ENCODE measurements at places on chromosomes 13 and 19.

DNA sequence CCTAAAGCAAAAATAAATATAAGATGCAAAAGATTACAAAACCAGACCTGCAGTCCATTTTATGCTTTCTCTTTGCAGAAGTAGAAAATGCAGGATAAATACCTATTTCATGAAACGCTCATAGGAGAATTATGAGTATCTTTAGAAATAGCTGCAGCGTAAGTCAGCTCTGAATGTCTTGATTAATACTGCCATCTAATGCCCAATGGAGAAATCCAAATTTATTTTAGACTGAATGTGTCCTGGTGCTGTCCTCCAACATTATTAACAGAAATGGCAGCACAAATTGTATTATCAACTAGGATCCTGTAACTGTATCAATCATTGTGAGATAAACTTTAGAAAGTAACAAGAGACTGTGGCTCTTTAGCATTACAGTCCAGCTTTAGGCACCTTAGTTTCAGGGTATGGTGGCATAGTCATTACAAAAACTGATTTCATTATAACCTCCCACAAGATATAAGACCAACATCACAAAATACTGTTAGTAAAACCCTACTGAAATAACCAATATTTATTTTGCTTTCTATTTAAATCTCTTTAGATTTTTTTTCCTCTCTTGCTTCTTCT lies 162.1 kb upstream of the MIR17HG start:
- peak; percentile 12 for DNase-seq

DNA sequence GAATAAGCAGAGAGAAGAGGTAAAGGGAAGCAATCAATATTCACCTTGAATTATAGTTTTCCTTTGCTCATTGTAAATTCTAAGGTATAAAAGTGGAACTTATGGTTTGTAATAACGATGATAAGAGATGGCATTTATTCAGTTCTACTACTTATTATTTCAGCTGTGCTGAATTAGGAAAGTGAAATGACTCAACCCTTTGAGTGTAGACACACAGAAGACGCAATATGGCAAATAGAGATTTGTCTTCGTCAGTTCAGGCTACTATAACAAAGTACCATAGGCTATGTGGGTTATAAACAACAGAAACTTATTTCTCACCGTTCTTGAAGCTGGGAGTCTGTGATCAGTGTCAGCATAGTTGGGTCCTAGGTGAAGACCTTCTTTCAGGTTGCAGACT lies 713.0 kb upstream of the PCDH9 start:
- no peak for DNase-seq

DNA sequence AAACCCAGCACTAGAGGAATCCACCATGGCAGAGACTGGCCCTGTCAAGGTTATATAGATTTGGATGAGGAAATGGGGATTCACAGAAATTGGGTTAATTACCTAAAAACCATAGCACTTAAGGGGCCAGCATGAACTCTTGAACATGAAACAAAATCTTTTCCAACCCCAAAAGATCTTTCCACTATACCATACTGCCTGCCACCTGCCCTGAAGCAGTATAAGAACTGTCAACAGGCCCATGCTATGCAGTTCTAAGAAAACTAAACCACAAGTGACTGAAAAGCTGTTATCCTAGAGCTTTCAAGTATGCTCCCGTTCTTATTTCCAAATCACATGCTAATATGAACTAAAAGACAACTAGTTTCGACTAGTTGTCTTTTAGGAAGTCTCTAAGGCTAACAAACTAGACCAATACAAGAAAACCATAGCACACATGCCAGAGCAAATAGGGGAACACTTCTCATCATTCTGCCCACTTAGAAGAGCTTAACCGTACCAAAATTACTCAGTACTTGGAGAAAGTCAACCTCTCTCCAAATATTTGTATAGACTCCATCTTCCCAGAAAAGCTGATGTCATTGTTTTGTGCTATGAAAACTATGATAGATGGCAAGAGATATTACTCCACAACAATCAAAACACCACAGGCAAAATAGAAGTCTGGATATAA lies 27.5 kb downstream of the HSPH1 start:
- no peak for DNase-seq

GRCh38 chr19:10238172-10238783 lies 7.1 kb upstream of the S1PR2 start:
- DNase-seq: no peak

GRCh38 chr13:110116072-110116487 lies 190.9 kb downstream of the COL4A1 start:
- peak; percentile 25 for DNase-seq

GRCh38 chr13:25727810-25728209 lies 324.0 kb downstream of the SHISA2 start:
- no peak for DNase-seq

- DNase-seq: no peak
Observed at GRCh38 chr13:96762876-96763275, 231.4 kb downstream of the OXGR1 start.

DNA sequence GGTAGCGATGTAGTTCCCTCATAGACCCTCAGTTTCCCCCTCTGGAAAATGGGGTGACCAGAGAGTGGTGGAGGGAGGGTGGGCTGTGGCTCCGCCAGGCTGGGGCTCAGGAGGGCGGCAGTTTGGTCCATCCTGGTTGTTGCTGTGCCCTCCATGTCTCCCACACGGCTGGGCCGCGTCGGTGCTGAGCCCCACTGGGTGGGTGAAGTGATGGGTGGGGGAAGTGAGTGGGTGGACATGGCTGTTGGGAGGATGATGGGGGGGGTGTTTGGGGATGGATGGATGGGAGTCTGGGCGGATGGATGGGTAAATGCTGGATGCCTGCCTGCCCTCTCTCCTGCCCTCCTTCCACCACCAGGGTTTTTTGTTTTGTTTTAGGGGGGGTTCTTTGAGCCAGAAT lies 16.6 kb upstream of the EHD2 start:
- DNase-seq: no peak

DNA sequence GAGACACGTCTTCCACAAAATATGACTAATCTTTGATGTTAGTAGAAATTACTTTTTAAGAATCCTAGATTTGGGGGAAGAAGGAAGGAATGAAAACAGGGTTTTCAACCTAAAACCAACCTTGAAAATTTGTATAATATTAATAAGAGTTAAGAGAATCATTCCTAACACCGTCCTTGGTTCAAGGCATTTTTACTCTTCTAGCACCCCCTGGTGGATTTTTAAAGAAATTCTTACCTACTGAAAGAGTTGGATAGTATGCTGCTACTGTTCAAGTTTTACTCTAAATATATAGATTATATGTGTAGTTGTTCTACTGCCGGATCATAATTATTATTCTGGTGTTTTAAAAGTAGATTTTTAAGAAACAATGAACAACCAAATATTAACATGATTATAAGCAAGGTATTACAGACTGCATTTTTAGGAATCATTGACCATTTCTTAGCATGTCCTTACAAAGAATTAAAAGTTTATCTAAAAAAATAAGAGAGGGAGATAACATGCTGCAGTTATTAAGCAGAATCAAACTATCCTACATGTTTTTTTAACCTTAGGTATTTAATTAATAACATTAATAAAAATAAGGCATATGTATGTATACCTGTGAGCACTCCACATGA lies 7.4 kb upstream of the SLITRK6 start:
- DNase-seq: peak; percentile 54

GRCh38 chr13:43304945-43305344 lies 281.6 kb downstream of the DNAJC15 start:
- no peak for DNase-seq

DNA sequence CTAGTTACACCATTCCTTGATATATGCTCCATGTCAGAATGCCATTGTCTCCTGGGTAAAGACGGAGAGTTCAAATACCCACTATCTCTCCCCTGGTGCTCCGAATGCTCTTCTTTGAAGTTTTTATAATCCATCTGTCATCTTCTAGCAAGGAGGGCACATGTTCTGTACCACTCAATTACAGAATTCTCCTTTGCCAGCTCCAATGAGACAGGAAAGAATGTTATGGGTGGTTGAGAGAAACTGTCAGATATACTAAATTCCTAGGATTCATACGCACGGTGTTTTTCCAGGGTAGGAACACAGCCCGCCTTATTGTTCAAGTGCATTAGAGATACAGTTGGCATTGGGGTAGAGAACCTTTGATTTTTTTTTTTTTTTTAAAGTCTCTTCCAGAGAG lies 118.0 kb upstream of the ZNF536 start:
- DNase-seq: no peak

- DNase-seq: no peak
Observed at GRCh38 chr13:111490611-111491010, 170.2 kb downstream of the TEX29 start.
